ENCODE measurements at places on chromosomes 16 and 17.

- no peak for DNase-seq
Observed at GRCh38 chr17:3641717-3642486, 5.3 kb downstream of the CTNS start.

DNA sequence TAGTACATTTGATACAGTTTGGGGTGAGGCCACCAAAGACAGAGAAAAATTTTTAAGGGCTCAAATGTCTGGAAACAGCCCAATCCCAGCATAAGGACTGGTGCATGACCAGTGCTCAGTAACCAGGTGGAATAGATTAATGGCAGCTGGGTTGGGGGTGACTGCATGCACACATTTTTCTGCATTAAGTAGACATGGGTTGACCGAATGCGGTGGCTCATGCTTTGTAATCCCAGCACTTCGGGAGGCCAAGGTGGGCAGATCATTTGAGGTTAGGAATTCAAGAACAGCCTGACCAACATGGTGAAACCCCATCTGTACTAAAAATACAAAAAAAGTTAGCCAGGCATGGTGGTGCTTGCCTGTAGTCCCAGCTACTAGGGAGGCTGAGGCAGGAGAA is 121.1 kb upstream of the HSBP1 start:
- no peak for DNase-seq

- no peak for DNase-seq
Observed at GRCh38 chr17:29787995-29788394, 142.0 kb downstream of the SSH2 start.

- DNase-seq: no peak
Observed at GRCh38 chr17:78992542-78993212, 13.0 kb upstream of the LGALS3BP start.

DNA sequence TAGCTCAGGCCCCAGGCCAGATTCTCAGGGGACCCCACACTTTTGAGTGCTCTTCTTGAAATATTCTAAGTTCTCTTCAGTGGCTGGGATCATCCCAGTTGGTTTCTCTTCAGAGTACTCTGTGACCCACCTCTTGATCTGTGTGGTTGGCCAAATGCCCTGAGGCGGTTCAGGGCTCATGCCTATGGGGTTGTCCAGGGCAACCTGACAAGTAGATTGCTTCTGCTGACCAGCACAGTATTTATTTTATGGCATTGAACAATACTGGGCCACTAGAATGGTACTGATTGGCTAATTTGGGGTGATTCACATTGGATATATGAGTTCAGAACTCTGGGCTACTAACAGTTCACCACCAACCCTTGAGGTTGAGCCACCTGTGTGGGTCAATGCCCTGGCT is 7.4 kb upstream of the GOSR2 start:
- no peak for DNase-seq

DNA sequence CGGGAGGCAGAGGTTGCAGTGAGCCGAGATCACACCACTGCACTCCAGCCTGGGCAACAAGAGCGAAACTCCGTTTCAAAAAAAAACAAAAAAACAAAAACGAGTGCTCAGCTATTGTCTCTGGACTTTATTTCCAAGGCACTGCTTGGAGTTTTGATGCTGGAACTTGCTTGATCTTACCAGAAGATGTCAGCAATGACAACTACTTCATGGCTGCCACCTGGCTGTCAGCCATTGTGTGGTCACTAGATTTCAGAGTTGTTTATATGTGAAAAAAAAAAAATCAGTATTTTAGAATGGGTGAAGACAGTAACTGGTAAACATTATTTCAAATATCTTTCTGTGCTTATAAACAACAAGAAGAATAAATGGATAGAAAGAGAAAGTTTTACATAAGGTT is 26.3 kb upstream of the OR4D1 start:
- peak; percentile 51 for DNase-seq

DNA sequence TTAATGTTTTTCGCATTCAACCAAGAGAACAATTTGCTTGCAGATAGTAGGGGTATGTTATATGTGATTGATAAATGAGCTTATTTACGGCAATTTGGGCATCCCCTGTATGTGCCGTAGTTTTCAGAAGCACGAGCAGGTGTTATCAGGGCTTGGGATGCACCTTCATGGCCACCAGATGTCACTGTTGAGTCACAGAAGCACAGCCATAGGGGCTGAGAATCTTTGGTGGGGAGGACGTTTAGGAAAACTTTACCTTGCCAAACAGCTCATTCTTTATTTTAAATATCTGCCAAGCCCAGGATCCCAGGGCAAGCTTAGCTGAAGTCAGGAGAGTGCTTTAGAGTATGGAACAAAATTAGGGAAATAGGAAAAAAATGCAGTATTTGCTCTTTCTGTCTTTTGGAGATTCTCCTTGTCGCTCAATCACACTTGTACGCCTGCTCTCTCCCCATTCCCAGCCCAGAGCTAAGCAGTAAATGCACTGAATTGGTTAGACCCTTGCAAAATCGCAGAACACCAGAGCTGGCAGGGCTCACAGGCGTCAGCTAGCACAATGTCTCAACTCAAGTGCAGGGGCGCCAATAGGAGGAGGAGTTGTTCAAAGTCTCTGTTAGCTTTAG is 93.6 kb upstream of the MPHOSPH6 start:
- peak; percentile 38 for DNase-seq

DNA sequence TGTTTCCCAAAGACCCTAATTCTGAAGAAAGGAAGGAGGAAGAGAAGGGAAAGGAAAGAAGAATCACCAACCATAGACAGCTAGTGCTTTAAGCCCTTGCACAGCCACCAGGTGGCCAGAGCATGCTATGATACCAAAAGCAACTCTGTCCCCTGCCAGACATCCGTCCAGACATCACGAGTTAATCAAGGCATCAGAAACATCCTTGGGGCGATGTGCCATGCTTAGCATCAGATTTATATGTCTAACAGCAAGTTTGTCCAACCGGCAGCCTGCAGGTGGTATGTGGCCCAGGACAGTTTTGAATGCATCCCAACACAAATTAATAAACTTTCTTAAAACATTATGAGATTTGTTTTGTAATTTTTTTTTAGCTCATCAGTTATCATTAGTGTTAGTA is 2.9 kb upstream of the CRYBA1 start:
- DNase-seq: no peak

DNA sequence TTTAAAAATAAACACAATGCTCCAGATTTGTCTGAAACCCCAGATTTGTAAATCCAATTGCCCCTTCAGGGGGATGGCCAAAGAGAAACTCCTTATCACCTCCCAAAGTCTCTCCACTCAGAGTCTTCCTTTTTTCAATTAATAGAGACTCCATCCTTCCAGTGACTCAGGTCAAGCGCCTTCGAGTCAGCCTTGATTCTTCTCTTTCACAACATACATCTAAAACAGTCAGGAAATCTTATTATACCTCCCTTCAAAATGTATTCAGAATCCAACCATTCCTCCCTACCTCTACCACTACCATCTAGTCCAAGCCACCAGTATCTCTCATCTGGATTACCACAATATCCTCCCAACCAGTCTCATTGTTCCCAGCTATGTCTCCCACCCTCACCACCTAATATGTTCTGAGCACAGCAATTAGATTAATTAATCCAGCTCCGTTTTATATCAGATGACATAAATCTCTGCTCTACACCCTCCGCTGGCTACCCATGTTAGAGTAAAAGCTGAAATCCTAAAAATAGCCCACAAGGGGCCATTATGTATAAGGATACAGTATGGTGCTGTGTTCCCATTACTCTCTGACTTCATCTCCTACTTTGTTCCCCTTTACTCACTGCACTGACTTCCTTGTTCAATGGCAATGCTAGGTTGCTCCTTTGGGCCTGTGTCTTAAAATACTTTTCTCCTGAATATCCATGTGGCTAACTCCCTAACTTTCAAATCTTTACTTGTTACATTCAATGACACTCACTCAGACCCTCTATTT is 11.8 kb downstream of the SIAH1 start:
- no peak for DNase-seq

- DNase-seq: no peak
Observed at GRCh38 chr17:18921485-18921884, 30.5 kb upstream of the SLC5A10 start.

DNA sequence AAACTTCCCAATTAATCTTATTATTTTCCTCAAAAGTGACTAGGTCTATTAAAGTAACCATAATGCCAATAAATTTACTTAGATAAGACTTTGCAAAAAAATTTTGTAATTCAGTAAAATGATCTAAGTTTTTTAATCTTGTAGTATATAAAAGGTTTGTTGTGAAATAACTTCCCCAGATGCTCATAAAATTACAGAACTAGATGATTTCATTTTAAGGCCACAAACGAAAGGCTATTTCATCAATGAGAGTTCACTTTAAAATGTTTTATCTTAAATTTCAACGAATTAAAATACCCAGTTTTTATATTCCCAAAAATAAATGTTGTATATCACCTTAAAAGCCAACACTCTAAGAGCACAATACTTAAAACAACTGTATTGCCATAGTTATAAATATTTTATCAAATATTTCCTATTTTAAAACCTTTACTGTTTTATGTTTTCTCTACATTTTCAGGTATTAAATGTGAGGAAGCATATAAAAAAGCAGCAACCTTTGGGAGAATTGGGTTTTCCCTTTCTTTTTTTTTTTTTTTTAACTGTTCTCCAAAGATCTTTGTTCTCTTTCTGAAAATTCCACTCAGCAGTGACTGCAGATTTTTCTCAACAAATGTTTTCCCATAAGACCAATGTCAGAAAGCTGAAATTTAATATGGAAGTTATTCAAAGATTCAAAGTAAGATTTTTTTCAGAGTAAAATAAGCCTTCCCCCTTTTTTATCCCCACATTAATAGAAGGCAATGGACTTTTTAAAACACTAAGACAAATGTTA is 169.9 kb downstream of the CYB561 start:
- no peak for DNase-seq

- no peak for DNase-seq
Observed at GRCh38 chr16:73572135-73572828, 524.4 kb upstream of the ZFHX3 start.

DNA sequence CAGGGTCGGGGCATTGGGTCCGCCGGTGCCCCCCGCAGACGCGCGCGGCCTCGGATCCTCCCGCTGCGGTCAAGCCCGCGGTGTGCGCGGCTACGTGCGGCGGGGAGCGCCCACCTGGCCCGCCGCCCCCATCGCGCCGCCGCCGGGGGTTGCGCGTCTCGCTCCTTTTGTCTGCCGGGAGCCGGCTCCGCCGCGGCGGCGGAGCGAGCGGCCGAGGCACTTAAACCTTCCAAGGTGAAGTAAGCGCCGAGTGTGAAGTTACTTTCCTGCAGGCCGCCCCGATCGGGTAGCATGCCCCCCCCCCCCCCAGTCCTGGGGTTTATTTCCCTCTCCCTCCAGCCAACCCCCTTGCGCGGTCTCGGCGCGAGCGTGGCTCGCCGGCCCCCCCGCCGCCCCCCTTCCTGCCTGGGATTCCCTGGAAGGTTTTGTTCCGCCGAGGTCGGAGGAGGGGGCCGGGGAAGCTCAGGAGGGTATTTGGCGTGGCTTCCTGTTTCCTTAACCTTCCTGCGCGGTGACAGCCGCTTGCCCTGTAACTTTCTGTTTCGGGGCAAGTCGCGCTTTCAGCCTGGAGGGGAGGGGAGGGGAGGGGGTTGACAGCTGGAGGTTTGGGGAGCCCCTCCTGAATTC is 56.6 kb upstream of the GSE1 start:
- peak; percentile 66 for DNase-seq

- DNase-seq: no peak
Observed at GRCh38 chr16:56898847-56899246, 33.1 kb upstream of the HERPUD1 start.

DNA sequence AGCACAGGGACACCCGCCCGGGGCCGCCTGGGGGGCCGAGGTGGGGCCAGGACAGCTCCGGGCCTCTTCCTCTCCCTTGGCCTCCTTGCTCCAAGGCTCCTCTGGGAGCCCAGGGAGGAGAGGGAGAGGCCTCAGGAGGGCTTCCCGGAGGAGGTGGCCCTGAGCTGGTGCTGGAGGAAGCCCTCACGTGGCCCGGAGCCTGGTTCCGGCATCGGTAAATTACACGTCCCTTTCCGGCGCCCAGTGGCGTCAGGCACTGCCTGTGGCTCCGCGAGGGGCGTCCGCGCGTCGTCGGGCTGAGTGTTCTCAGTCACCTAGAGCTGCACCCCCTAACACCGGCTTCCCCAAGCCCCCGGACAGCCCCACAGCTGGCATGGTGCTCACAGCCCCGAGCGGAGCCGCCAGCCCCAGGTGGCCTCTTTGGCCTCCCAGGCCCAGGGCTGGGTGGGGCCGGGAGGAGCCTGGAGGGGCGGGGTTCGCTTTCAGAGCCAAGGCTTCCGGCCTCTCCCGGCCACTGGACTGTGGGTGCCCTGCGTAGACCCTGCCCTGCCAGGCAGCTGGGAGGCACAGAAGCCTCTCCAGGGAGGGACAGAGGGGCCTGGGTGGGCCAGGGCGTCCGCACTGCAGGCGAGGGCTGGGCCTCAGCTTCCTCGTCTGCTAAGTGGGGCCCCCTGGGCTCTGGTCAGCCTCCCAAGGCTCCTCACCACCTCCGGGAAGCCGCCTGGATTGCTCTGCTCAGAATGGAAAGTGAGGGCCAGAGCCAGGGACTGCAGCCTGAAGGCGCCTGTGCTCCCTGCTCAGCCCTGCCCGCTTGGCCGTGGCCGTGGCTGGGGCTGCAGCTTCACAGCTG is 27.9 kb upstream of the SSTR5 start:
- no peak for DNase-seq

DNA sequence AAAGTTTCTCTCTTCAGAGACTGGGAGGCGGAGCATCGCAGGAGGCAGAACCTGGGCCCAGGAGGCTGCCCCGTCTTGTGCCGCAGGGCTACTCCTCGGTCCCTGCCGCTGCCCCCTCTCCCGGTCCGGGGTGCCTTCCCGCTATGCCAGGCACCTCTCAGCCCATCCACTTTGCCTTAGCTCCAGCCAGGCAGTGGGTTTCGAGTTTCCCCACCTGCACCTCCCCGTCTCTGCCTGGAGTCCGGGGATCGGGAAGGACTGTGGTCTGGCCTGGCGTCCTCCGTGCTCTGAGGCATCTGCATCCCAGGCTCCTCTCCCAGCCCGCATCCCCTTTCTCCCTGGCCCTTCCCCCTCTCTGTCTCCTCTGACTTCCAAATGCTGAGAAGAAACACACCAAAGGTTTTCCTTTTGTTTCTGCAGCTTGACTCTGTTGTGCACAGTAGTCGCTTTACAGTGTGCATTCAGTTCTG is 26.8 kb upstream of the PIK3R6 start:
- DNase-seq: no peak

- DNase-seq: no peak
Observed at GRCh38 chr16:12612598-12613101, 191.0 kb downstream of the CPPED1 start.

- no peak for DNase-seq
Observed at GRCh38 chr17:82900741-82901140, 60.9 kb upstream of the ZNF750 start.

DNA sequence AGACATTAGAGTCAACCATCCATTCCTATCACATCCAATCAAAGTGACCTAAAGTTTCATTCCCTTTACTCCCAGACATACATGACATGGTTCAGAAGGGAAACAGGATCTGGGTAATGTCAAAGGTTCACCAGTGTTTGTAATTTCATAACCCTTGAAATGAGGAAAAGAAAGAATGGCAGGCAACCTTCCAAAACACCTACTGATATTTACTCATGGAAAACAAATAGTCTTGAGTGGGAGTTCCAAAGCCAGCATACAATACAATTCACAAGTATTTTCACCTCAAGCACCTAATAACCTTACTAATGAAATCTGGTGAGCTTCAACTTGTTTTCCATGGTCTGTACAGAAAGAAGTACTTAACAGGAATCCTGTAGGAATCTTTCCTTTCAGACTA is 72.5 kb upstream of the AXIN2 start:
- DNase-seq: no peak

Measured in CD4-positive, alpha-beta memory T cell (primary cell).